AG04450 (cell line): ENCODE measurements at places on chromosomes 6 and 20.

DNA sequence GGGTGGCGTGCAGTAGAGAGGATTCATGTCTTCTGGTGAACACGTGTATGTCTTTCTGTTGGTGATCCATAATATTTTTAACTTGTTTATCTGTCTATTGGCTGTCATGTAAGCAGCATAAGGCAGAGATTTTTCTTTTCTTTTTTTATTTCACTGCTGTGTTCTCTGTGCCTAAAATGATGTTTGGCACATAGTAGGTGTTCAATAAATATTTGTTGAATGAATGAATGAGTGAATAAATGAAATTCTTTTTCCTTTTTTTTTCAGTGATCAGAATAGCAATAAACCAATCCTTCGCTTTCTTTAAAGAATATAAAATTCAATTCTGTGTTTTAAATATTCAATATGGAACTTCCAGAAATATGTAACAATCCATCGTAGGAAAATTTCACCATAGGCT lies 30.0 kb downstream of the MAK start:
- no peak for DNase-seq

- DNase-seq = no peak
These were observed 50.9 kb downstream of the TRMT6 start for GRCh38 chr20:5899444-5899843.

DNA sequence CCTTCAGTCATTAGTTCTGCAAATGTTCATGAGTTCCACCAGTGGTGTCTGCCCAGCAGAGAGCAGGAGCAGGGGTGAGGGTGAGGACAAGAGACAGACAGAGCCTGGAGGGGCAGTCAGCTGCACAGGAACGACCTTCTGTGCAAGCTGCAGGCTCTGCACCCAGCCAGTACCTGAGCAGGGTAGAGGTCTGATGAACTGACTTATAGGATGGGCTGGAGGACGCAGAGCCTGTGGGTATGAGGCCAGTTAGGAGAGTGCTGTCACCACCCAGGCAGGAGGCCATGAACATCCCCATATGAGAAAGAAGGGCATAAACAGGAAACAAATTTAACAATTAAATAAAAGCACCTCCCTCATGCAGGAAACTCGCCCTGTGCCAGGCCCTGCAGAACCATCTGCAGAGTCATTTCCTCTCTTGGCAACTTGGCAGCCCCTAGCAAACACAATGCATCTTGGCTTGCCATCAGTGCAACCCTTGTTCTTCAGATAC lies 17.9 kb downstream of the C6orf15 start:
- DNase-seq = no peak

DNA sequence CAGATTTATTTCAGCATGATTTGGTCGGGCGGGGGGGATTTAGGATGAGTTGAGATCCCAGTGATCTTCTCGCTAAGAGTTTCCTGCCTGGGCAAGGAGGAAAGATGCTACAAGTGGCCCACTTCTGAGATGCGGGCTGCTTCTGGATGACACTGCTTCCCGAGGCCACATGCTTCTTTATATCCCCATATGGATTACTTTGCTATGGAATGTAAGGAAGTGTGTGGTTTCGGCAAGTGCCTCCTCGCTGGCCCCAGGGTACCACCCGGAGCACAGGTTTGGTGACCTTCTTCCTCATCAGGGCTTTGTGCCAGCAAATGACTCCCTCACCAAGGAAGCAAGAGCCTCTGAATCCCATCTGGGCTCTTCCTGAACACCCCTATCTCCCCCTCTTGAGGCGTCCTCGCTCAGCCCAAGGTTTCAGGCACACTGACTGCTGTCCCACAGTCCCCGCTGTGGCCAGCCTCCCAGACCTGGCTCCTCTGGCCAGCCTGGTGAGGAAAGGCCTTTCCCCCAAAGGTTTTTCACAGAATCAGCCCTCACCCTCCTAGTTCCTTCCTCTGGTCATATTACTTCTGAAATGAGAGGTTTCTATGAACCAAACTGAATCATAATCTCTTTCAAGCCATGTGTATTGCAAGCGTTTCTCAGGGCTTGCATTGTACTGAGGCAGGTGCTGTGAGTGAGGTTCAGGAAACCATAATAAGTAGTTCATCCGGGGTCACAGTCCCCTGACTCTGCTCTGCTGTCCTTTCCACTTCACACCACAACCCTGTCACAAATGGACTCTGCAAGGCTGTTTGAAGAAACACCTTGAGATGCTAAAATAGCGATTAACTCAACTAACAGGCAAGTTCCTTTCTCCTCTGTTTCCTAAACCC lies 41.7 kb upstream of the IL17A start:
- no peak for DNase-seq

DNA sequence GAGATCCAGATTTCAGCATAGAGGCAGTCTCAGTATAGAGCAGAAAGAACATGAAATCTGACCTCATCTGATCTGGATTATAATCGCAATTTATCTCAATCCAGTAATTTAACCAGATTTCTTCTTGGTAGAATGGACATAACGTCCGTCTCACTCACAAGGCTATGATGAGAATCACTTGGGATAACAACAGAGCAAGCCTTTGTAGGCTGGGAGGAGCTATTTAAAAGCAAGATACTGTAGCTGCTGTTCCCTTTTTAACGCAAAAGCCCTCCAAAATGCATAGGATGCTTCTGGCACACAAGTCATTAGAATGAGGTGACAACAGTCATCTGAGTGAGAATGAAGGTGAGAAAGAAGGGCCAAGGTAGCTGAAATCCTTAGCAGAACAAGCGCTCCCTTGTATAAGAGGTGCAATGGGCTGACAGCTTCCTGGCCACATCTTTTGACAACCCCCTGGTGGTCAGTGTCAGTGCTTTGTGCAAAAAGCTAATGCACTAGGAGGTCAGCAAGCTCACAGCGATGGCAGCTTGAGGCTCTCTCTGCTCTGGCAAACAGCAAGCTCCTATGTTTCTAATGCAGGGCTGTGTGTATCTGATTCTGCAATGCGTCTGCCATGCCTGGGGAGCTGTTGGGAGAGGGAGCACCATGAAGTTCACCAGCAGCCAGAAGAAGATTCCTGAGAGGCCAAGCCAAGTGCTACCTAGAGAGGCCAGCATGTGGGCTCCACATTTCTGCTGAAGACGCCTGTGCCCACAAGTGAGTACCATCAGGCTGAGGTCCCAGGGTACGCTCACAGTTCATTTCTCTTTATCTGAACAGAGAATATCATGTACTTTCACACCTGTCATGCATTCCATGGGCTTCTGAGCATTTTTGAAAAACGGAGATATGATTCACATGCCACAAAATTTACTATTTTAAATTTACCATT lies 16.2 kb downstream of the METTL24 start:
- no peak for DNase-seq

DNA sequence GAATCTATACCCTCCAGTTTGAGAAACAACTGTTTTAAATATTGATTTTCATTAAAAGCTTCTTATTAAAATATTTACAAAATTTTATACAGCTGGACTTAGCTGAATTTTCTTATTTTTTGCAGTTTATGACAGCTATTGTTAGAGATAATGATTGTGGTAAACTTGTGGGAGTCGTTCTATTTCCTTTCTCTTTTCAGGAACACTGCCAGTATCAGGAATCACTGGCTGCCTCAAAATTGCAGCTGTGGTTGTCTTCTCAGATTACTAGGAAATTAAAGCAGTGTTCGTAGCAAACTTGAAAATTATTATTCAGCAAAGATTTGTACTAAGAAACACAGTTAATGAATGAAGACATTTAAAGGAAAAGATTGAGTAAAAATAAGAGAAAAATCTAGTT lies 311.0 kb downstream of the CENPW start:
- no peak for DNase-seq

DNA sequence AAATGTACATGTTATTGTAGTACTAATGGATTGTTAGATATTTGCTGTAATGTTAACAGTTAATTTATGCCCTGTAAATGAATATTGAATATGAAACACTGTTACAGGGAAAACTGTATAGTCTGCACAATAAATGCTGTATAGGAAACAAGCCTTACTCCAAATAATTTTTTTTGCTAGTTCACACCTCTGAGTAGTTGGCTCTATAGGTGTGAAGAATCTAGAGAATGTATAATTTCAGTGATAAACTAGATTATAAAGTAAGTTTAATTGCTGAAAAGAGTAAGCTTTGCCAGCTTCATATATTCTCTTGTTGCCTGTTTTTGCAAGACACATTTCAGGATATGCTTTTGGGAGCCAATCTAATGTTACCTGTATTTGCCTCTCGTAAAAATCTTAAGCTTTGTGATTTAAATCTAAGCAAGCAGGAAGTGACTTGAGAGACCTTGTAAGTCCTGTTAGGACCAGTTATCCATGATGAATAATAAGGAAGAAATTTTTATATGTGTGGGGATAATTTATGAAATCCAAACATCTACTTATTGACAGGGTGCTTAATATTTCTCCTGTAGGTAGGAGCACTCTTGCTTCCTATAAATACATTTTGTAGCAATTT lies 232.4 kb downstream of the ZFAND3 start:
- no peak for DNase-seq

DNA sequence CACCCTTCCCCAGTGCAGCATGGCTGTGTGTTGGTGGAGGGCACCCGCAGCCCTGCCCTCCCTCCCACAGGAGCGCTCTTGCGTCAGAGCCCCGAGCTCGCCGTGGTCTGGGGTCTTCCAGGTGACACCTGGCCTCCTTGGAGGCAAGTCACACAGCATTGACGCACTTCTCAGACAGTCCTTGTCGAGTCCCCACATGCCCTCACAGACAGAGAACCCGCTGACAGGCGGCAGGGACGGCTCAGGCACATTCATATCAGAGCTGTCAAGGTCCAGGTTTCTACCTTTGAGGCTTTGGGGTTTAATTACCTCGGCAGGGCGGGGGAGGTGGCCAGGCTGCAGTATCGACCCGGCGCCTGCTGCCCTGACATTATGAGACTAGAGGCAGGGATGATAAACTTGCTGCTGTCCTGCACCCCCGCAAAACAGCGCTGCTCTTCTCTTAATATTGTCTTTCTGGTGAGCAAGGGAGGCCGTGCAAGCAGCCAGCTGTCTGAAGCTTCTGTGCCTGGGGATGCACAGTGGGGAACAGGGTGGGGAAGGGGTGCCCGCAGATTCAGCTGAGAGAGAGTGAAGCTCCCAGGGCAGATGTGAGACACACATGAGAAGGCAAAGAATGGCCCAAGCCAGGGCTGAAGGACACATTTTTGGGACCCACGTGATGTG lies 4.7 kb downstream of the NPEPL1 start:
- no peak for DNase-seq

DNA sequence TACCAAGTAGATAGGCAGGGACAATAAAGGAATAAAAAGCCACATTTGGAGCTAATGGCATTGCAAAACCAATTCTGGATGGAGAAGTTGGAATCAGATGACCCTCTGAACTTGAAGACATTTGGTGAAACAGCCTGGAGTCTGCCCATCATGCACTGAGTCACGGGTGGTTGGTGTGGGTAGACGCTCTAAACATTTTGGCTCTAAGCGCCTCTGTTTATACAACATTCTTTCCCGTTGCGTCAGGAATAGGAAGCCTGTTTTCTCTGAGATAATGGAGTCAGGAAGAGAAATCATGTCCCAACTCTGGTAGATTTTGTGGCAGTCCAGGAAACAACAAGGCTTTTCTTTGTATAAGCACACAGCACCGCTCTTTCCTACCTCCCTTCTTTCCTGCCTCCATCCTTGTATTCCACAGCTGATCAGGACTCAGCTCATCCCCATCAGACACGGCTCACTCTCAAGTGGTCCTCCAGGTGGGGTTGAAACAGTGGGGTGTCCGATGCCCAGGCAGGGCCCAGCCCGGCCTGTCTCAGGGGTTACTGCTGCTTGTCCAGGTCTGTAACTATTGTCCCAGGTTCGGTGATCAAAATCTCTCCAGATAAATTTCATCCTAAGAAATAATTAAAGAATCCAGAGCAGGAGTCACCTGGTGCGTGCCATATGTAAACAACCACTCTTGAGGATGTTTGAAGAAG lies 12.1 kb upstream of the RAMACL start:
- DNase-seq = peak; percentile 81

- no peak for DNase-seq
These were observed 78.2 kb downstream of the THBS2 start for GRCh38 chr6:169175360-169175887.

GRCh38 chr20:58209652-58210397 lies 18.6 kb downstream of the ANKRD60 start:
- peak; percentile 48 for DNase-seq

DNA sequence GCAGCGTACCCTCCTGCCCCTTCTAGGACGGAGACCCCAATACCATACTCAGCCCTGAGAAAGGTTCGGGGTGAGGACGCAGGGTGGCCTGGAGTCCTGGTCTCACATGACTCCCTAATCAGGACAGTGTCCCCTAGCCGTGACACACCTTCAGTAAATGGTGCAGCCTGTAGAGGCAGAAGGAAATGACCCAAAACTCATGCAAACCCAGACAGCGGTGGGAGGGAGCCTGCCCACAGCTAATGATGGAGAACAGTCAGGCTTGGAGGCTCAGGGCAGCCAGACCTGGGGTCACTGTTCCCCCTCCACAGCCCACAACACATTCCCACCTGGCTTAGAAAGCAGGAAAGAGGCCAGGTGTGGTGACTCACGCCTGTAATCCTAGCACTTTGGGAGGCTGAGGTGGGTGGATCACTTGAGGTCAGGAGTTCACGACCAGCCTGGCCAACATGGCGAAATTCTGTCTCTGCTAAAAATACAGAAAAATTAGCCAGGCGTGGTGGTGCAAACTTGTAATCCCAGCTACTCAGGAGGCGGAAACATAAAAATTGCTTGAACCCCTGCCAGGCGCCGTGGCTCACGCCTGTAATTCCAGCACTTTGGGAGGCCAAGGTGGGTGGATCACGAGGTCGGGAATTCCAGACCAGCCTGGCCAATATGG lies 8.8 kb upstream of the HMGA1 start:
- no peak for DNase-seq

GRCh38 chr6:26103141-26103769 lies 16.0 kb downstream of the HFE start:
- DNase-seq = no peak

GRCh38 chr6:106163966-106164877 lies 78.1 kb downstream of the PRDM1 start:
- peak; percentile 51 for DNase-seq

GRCh38 chr6:79261666-79262065 lies 27.2 kb upstream of the HMGN3 start:
- DNase-seq = no peak

DNA sequence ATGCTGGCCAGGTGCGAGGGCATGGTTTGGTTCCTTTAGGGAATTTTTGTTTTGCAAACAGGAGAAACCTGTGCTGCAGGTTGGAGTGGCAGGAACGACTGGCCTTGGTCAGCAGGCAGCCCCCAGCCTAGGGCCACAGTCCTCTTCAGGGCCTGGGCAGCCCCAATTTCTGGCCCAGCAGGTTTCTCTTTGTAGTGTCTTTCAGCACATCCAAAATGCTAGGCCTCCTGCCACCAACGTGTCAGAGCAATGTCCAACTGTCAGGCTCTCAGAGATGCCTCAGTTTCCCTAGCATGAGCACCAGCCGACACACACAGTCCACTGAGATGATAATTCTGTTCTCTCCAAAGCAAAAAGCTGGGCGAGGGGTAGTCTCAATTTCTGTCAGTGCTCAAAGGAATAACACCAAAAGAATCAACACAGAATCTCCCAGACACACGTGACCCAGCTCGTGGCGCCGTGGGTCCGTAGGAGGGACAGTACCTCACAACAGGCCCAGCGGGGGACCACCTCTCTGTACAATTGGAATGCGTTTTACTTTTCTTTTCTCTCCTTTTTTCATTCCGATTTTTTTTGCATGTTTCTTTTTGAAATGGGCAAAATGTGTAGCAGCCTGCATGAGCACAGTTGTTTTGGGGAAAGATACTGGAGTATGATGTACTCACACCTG lies 125.9 kb downstream of the TAF4 start:
- no peak for DNase-seq

GRCh38 chr20:49261173-49261572 lies 16.7 kb downstream of the ZNFX1 start:
- no peak for DNase-seq

GRCh38 chr6:139722530-139722929 lies 348.1 kb upstream of the CITED2 start:
- no peak for DNase-seq

GRCh38 chr20:5843054-5843592 lies 92.9 kb downstream of the SHLD1 start:
- DNase-seq = no peak
